ENCODE measurements at places on chromosomes 5 and 9.

DNA sequence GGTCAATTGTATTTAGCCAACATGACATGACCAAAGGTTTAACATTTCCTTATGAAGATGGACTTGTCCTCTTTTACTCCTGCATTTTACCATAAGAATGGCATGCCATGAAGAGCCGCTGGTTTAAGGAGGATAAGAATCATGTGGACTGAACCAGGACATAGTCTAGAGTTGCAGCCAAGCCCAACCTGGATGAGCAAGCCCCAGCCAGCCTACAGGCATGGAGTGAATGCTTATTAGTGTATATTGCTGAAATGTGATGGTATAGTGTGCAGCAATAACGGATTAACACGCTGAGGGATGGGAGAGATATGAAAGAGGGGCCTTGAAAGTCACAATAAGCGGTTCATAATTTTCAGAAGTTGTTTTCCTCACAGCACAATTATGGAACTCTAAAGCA lies 523.2 kb downstream of the NTRK2 start:
- DNase-seq, result no peak

GRCh38 chr9:86263876-86264275 lies 4.4 kb upstream of the C9orf153 start:
- no peak for DNase-seq

DNA sequence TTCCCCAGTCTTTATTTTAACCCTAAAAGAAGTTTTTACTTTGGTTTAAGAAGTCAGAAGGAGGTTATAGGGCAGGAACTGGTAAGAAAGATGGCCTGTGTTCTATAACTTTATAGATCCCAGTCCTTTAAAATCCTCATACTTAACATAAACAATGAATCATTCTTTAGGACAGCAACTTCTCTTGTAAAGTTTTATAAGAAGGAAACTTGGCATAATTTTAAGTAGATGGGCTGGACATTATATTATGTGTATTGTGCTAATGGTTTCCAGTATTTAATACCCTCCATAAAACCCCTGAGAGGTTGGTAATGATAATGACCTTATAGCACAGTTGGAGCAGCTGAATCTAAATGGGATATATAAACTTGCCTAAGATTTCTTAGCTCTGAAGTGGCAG lies 247.2 kb downstream of the FAM170A start:
- DNase-seq, result no peak

GRCh38 chr5:127011961-127012644 lies 18.3 kb downstream of the MARCHF3 start:
- DNase-seq, result no peak

GRCh38 chr5:81081461-81081835 lies 121.3 kb downstream of the RASGRF2 start:
- no peak for DNase-seq

- DNase-seq, result peak; percentile 43
These were observed 5.1 kb upstream of the RALGDS start for GRCh38 chr9:133125941-133126696.

DNA sequence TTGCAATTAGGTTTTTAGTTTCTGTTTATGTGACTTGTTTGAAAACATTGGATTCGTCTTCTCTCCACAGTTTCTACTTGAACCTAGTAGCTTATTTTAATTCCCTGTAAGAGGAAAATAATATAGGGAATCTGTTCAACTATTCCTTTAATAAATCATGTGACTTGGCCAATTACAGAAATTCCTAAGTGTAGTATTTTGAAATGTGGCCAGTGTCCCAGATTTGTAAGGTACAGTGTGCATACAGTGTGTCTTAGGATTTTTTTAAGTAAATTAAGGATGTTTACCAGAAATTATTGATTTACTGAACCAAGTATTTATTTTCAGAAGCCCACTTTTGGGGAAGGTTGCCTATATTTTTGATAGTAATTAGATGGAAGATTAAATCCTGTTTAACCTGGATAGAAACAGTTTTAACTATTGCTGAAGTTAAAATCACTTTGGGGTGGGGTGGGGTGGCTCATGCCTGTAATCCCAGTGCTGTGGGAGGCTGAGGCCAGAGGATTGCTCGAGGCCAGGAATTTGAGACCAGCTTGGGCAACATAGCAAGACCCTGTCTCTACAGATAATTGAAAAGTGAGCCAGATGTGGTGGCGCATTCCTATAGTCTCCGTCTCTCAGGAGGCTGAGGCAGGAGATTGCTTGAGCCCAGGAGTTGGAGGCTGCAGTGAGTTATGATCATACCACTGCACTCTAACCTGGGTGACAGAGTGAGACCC lies 36.9 kb downstream of the G3BP1 start:
- no peak for DNase-seq

- no peak for DNase-seq
These were observed 550.7 kb upstream of the DAP start for GRCh38 chr5:11311731-11312130.

DNA sequence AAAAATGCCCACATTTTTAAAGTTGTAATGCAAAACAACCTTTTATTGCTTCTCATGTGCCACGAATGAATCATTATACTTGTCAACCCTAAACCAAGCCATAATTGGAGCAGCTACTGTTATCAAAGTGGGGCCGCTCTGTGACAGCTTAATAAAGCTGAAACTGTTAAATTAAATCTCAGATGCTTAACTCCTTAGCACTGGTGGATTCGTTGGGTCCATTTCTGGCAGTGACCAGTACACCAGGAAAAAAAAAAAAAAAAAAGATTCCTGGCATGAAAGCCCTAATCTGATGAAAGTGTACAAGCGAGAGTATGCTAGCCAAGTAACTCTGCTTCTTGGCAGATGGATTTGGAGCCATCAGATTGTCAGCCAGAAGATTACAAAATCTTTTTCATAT lies 164.8 kb downstream of the ZSWIM6 start:
- no peak for DNase-seq

DNA sequence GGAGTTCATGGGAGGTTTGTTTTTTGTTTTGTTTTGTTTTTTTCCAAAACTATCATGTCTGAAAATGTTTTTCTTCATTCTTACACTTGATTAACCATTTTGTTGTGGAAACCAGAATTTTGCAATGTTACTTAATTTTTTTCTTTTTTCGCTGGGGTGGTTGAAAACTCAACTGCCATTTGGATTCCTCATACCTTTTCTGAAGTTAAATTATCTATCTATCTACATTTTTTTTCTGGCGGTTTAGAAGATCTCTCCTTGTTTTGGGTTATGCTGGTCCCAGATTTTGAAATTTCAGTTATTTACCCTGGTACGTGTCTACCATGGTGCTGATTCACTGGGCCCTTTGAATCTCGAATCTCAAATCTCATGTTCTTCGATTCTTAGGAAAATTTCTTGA lies 316.2 kb upstream of the SMARCA2 start:
- no peak for DNase-seq

DNA sequence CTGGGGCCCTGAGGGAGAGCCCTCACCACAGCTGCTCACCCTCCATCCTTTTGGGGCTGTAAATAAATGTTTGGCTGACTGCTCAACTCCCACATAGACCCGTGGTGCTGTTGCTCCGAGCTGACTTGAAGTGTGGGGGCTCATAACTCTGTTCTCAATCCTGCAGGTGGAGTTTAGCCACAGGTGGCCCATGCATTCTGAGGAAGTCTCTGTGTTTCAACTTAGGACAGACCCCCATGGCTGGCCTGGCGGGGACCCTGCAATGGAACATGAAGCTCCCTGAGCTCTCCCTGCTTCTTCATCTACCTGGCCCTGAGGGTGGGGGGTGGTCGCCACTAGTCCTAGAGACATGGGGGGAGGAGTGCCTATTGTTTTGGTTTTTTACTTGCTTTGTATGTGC lies 19.7 kb downstream of the NDUFS6 start:
- DNase-seq, result no peak

DNA sequence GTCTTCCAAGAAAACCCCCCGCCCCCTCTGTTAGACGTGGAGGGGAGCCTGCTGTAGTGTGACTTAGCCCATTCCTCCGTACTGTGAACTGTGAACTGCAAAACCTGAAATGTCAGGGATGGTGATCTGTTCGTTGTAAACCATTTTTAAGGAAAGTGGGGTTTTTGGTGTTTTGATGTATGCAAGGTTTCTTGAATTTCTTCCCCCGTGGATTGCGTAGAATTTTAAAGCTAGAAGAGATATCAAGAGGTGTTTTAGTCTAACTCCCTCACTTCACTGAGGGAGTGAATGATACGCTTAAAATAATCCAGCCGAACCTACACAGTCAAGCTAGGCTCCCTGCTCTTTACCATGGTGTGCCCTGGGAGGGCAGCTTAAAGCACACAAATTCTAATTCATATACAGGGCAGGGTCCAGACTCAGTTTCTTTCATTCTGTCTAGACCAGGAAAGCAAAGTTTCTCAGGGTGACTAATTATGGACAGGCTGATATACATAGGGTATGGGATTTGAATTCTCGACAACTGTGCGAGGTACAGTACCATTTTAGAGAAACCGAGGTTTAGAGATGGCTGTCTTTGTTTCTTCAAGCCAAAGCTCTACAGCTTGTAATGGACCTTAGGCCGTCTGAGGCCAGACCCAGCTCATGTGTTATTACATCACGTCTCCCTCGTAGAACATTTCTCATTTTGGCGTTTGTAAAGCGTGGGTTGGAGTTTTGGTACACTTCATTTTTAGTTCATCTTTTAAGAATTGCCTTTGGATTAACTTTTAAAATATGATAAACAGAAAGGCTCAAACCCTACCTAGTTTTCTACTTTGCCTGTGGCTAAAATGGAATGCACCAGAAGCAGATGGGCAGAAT lies 2.7 kb downstream of the PTGER4 start:
- DNase-seq, result peak; percentile 56

GRCh38 chr5:139571543-139571942 lies 10.4 kb downstream of the UBE2D2 start:
- no peak for DNase-seq

DNA sequence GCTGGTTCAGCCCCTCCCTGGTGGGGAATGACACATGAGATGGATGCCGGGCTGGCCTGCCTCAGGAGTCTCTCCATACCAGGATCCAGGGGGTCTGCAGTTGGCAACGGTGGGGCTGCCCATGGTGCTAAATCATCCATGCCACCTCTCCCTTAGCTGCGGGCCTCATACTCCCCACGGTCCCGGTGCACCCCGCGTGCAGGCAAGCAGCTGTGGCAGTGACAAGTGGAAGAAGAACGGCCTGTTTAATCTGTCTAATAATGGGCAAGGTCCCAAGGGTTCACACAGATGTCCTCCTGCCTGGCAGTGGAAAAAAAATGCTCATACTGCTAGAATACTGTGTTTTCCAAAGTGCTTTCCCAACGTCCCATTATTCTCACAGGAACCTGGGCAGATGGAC lies 196.9 kb upstream of the PANK3 start:
- no peak for DNase-seq

- DNase-seq, result peak; percentile 89
These were observed 45.6 kb downstream of the SAR1B start for GRCh38 chr5:134586866-134587524.

DNA sequence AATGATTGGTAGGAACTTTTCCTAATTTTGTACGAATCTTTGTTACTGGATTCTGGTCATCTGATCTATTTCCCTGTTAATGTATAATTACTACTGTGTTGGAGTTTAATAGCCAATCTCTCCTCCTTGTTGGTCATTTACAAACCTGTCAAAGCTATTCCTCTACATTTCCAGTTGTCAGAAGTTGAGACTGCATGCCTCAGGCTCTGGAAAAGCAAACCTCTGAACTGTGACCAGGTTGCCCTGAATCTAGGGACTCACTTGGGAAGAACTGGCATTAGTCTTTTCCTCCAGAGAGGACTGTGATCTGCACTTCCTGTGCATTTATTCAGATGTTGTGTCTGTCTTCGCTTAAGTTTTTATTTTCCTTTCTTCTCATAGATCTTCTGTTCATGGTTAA lies 16.1 kb downstream of the PDLIM4 start:
- no peak for DNase-seq

DNA sequence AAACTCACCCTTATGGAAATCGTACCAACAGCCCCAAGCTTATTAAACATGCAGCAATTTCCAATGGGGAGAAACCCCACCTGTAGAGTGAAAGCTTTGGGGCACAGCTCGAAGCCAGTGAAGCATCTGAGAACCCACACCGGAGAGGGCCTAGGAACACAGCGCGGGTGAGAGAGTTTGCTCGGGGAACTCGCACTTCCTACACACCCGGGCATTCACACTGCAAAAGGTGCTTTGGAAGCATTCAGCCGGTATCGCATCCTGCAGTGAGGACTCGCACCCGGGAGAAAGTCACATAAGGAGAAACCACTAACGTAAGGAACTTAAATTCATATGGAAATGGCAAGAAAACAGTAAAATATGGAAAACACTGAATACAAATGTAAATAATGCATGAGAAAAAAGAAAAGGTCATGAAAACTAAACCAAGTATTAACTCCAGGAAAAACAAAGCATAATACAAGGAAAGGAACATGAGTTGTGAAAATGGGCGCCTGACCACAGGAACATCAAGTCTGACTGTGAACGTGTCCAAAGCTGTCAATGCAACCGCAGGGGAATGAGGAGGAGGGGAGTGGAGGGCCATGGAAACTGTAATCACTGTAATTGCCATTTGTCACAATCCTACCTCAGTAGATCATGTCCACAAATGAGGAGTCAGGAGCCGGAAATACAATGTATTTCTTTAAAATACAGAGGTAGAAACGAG lies 28.7 kb downstream of the CAMSAP1 start:
- no peak for DNase-seq

DNA sequence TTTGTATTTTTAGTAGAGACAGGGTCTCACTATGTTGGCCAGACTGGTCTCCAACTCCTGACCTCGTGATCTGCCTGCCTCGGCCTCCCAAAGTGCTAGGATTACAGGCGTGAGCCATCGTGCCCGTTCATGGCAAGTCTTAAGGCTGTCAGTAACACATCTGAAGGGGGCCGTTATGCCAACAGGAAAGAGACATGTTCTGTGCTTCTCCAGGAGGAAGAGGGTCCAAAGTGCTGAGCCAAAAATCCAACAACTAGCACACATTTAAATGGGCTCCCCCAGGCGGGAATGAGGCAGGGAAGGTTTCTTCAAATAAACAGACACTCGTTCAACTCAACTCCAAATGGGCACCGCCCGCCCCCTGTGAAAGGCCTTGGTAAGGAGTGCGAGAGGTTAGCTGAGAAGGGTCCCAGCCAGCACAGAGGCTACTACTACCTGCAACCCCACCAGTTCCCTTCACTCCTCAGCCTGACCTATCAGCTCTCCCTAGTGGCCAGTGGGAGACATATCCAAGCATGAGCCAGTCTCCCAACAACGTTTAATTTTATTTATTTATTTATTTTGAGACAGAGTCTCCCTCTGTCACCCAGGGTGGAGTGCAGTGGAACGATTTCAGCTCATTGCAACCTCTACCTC lies 84.1 kb upstream of the DMRT1 start:
- DNase-seq, result peak; percentile 57

DNA sequence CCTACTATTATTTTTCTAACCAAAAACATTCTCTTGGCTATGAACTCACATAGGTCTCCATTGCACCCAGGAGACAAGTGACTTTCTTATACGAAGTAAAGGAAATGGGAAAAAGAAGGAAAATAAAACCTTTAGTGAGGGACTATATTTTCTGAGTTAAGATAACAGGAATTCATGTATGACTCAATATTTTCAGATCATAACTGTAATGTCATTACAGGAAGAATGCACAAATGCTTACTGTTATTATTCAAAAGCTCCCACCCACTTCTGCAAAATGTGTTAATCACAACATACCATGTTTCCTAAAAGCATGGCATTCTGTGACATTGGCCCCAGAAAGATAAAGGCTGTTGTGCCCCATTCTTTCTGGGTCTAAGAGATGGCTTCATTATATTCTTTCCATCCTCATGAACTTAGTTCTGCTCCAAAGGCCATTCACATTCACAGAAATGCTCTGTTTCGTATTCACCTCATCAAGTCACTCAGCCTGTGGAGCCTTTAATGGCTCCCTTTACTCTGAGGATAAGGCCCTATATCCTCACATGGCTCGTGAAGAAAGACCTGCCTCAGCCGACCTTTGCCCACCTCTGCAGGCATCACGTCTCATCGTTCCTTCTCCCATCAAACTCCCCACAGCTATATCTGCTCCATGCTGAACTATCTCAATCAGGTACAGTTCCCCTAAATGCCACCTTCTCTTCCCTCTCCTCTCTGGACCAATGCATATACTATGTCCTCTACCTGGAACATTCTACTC lies 77.0 kb downstream of the ABCA1 start:
- no peak for DNase-seq

Measured in activated CD4-positive, alpha-beta T cell treated with anti-CD3 and anti-CD28 coated beads, Interleukin-10, Interleukin-2, amounts not matched to agents 100 ng/mL and 50 ng/mL, durations not matched to agents 16 hours and 8 hours (primary cell).